ENCODE measurements at places on chromosomes 7 and 10. TPM values are rescaled to one million over a fixed set of nuclear protein-coding genes. Genes with fewer than 3 reads are reported as not detected.
A peak's percentile ranks its signal among the peaks of the same experiment; 100 is the strongest.

Gene SFTPA1
- not detected for total RNA-seq

Gene C7orf57
- total RNA-seq: not detected

GRCh38 chr7:114818501-114818900, 103.4 kb upstream of the MDFIC start:
- peak; percentile 86 for DNase-seq

- DNase-seq: peak; percentile 73
Observed at GRCh38 chr10:9786101-9786500, 1231.6 kb upstream of the CELF2 start.

GRCh38 chr10:3404381-3404780, 231.8 kb upstream of the PITRM1 start:
- DNase-seq: no peak

- no peak for DNase-seq
Observed at GRCh38 chr7:28787106-28787505, 171.0 kb downstream of the TRIL start.

GRCh38 chr7:2792235-2792634, 51.9 kb downstream of the GNA12 start:
- DNase-seq: no peak

- peak; percentile 88 for DNase-seq
Observed at GRCh38 chr7:117072620-117073118, 119.4 kb downstream of the ST7 start.

Gene PCLO
- total RNA-seq: 3.0 TPM

GRCh38 chr7:818031-818699, 14.1 kb upstream of the SUN1 start:
- DNase-seq: peak; percentile 69

DNA sequence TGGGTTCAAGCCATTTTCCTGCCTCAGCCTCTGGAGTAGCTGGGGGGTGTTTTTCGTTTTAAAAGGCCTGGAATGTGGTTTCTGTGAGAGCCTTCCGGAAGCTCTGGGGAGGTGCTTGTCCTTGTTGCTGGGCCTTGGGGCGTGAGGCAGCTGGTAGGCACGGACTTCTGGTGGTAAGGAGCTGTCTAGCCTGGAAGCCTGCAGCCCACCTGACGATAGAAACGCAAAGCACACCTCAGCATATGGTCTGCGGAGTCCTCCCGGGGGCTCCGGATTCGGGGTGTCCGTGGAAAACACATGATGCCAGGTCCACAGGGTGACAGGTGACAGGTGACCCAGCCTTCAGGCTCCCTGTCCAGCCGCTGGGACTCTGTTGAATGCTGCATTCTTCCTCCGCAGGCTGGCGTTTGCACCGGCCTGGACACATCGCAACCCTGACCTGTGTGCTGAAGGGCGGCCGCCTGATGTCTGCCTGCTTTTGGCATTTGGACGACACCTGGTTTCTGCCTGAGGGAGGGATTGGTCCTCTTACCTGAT, 37.3 kb downstream of the INPP5A start:
- DNase-seq: peak; percentile 54

- DNase-seq: no peak
Observed at GRCh38 chr10:101118031-101118430, 13.1 kb upstream of the TLX1 start.

Data from astrocyte (in vitro differentiated cells and primary cell).